ENCODE measurements at places on chromosomes 2 and 18. TPM values are rescaled to one million over a fixed set of nuclear protein-coding genes. Genes with fewer than 3 reads are reported as not detected.

DNA sequence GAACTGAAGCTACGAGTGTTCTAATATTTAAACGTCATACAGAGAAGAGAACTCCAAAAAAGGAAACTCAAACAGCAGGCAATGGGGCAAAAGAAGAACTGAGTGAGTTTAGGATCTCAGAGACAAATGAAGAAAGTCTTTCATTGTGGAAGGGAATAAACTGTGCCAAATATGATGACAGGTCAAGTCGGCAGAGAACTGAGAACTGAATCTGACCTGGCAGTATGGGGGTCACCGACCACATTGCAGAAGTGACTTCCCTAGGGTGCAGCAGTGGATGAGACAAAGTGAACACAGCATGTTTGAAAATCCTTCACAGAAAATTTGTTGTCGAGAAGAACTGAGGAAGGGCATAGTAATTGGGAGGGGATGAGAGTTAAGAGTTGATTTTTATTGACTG, 55.9 kb downstream of the TTC21B start:
- no peaks in the 10 kb centered on the region for H3K27me3 ChIP-seq
- no peak for DNase-seq
- peaks cover 47% of the 10 kb centered on the region for H3K36me3 ChIP-seq
- H3K27ac ChIP-seq = no peak overlapping the region
- no peak overlapping the region for H3K4me3 ChIP-seq
- H3K4me1 ChIP-seq = peaks cover 1% of the 10 kb centered on the region

GRCh38 chr2:108971661-108972566, 17.1 kb downstream of the EDAR start:
- no peak for DNase-seq
- H3K27me3 ChIP-seq = no peaks in the 10 kb centered on the region
- H3K4me3 ChIP-seq = no peak overlapping the region
- peaks cover 44% of the 10 kb centered on the region for H3K4me1 ChIP-seq
- H3K36me3 ChIP-seq = no peaks in the 10 kb centered on the region

Gene SERPINB10
- total RNA-seq = not detected

DNA sequence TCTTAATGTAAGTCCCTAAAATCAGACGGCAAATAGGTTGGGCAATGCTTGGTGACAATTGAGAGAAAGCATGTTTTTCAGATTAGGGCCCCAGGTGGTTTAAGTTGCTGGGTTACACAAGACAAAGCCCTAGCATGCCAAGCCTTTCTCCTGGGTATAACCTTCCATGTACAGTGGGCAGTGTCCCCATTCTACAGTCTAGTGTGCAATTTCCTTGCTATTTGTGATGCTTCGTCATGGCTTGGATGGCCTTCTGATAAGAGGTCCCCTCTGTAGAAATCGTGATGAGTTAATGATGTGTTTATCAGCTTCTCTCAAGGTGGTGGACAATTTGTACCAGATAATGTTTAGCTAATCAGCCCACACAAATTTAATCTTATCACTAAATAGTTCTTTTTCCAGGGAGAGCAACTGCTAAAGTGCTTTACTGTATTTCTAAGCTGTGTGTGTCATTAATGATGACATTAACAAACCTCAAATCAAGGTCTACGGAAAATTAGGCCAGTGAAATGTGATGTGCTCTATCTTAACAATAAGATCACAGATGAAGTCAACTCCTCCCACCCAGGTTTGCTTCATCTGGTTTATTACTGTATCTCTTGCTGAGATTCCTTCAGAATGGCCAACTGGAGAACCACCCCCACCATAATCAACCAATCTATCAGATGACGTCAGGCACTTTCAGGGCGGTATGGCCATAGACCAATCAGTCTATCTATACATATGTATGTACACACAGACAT, 61.7 kb downstream of the PLB1 start:
- no peak overlapping the region for H3K27ac ChIP-seq
- no peaks in the 10 kb centered on the region for H3K27me3 ChIP-seq
- no peaks in the 10 kb centered on the region for H3K4me1 ChIP-seq
- H3K4me3 ChIP-seq = no peak overlapping the region
- no peaks in the 10 kb centered on the region for H3K36me3 ChIP-seq

Gene SLC25A52
- total RNA-seq = not detected

Gene LYG2
- total RNA-seq = not detected

Gene TRIB2
- 11.0 TPM for total RNA-seq

DNA sequence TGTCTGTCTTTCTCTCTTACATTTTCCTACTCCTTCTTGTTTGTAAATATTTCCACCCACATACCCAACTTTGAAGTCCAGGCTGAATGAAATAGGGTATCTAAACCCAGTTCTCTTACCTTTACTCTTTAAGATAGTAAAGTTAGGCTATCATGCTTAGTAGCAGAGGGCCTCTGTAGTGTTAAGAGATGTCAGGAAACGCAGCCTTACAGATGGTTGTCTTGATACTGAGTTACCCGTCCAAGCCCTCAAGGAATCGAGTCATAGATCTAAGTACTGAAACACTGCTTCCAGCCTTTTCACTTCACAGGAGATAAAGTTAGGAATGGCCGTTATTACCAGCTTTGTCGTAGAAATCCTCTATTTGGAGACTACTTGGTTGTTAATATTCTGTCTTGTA, 24.3 kb downstream of the MRPS9 start:
- H3K4me1 ChIP-seq = peaks cover 9% of the 10 kb centered on the region
- H3K4me3 ChIP-seq = no peak overlapping the region
- H3K36me3 ChIP-seq = peaks cover 15% of the 10 kb centered on the region
- H3K27ac ChIP-seq = no peak overlapping the region
- no peak for DNase-seq

DNA sequence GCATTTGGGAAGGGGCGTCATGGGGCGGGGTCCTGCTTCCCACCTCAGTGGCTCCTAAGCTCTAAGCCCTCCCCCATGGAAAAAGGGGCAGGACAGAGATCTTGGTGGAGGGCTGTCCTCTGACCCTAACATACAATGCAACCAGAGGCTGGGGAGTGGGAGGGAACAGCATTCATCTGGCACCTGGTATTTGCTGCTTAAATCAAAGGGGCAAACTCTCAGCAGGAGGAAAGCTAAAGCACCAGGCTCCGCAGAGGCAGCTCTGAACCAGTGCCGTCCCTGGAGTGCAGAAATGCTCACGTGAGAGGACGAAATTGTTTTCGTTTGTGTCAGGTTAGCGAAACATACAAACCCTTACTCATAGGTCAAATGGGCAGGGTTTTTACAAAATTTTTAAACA, 92.7 kb upstream of the PXDN start:
- no peaks in the 10 kb centered on the region for H3K36me3 ChIP-seq
- no peaks in the 10 kb centered on the region for H3K4me1 ChIP-seq
- no peak overlapping the region for H3K4me3 ChIP-seq
- peaks cover 4% of the 10 kb centered on the region for H3K27me3 ChIP-seq

DNA sequence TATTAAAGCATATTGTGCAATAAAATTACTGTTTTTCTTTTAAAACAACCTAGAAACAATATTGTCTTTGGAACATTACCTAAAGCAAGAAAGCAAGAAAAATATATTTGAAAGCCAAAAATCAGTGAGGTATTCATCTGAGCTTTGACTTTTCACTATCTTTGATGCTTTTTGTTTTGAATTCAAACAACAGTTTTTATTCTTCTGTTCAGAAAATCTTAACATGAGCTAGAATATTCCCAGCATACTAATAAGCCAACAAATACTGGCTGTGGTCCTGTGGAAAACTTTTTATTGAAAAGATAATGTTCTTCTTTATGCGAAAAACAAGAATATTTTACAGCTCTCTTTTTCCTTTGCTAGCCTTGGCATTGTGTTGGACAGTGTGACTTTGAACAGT, 19.8 kb downstream of the FAM171B start:
- peaks cover 4% of the 10 kb centered on the region for H3K27me3 ChIP-seq
- no peaks in the 10 kb centered on the region for H3K4me1 ChIP-seq
- no peak overlapping the region for H3K27ac ChIP-seq
- H3K36me3 ChIP-seq = no peaks in the 10 kb centered on the region

DNA sequence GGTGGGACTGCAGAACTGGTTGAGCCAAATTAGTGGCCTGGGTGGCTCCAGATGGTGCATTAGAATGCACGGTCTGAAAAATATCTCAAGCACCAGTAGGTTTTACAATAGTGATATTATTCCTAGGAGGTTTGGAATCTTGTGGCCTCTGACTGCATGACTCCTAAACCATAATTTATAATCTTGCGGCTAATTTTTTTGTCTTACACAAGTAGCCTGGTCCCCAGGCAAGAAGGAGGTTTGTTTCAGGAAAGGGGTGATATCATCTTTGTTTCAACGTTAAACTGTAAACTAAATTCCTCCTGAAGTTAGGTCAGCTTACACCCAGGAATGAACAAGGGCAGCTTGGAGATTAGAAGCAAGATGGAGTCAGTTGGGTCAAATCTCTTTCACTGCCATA, 98.9 kb upstream of the ARL4C start:
- no peak overlapping the region for H3K27ac ChIP-seq
- no peaks in the 10 kb centered on the region for H3K4me1 ChIP-seq
- DNase-seq = no peak
- H3K4me3 ChIP-seq = no peak overlapping the region
- H3K27me3 ChIP-seq = peaks cover 6% of the 10 kb centered on the region

- H3K36me3 ChIP-seq = peaks cover 2% of the 10 kb centered on the region
- H3K27me3 ChIP-seq = no peaks in the 10 kb centered on the region
- no peak for DNase-seq
- peaks cover 40% of the 10 kb centered on the region for H3K4me1 ChIP-seq
- H3K4me3 ChIP-seq = no peak overlapping the region
Observed at GRCh38 chr2:109171444-109172334, 42.7 kb downstream of the SH3RF3 start.

Gene MYO7B
- 1.2 TPM for total RNA-seq
